Endothelial cell of umbilical vein (primary cell): ENCODE measurements at places on chromosomes 5 and 9.

DNA sequence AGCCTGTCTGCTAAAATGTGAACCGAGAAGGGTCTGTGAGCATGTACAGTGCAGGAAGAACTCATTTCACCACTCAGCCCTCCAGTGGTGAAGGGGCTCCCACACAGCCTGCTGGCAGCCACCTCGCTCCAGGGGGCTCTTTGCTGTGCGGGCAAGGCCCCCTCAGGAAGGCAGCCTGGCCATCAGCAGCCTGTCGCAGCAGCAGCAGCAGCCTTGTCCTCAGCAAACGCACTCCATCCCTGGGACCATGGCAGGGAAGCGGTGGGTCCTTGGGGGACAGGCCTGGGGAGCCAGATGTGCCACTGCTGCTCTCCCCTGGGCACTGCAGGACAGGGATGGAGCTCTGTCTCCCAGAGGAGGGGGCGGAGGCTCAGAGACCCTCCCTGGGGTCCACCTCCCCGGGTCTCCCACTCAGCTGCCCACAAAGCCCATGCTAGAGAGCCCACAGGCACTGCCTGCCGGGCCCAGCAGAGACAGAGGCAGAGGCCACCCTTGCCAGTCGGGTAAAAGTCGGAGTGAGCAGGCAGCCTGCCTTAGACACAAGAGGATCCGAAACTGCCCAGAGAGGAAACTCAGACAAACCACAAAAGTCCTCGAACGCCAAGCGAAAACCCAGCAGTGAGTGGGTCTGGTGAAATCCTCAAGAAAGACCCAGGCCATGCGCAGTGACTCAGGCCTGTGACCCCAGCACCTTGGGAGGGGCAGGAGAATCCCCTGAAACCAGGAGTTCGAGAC, 8.0 kb downstream of the BRD3 start:
- no peak for DNase-seq

GRCh38 chr5:127411381-127411780, 106.1 kb upstream of the PRRC1 start:
- DNase-seq, result no peak

DNA sequence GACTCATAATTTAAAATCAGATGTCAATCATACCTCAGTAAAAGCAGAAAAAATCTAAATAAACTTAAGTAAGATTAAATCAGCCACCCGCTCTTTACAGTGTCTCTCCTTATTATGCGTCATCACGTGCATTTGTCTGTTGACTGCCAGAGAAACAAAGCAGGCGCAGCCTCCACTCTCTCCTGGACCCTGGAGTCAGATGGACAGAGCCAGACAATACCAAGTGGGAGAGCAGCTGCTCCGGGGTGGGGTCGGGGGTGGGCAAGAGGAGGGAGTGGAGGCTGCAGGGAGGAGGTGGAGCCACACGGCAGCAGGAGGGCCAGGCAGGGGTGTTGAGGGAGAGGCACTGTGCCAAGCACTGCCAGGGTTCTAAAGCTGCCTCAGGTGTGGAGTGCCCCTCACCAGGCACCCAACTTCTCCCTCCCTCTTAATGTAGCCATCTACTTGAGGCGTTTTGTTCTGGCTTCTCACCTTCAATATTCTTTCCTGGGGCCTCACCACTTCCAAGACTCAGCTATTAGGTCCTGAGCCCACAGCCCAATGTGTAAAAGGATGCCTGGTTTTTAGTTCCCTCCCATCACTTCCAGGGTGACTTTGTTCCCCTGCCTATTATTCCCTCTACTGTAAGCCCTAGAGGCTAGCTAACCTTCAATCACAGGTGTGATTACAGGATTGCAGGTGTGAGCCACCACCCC, 96.3 kb downstream of the GLDC start:
- DNase-seq, result no peak

DNA sequence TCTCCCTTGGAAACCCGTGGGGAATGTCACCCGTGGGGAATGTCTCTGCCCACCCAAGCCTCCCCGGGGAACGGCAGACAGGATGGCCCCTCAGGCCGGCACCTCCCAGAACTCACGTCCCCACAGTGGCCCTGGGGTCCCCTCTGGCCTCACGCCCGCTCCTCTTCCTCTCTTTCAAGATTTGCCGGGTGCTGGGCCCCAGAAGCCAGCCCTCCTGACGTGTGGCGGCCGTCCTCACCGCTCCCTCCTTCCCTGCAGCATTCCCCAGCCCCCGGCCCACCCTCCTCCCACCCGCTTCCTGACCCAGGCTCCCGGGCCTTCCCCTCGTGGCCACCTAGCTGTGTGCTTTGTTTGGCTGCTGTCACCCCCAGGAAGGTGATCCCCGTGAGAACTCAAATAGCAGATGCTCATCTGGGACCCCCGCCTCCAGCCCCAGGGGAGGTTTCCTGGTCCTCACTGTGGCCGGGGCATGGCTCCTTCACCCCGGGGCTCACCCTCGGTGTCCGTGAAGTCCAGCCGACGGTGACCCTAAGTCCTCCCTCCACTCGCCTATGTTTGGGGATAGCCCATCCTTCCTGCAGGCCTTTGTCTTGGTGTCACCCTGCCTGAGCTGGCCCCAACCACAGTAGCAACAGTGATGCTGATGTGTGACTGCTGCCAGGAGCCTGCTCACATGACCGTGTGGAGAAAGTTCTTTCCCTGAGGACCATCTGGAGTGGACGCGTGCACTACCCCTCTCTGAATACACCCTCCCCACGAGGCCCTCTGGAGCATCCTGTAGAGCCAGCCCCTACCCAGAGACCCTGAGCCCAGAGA, 163.3 kb upstream of the IER5L start:
- no peak for DNase-seq

GRCh38 chr9:133384736-133385321, 8.7 kb downstream of the STKLD1 start:
- no peak for DNase-seq
